ENCODE measurements at places on chromosomes 16 and 17.
A peak's percentile ranks its signal among the peaks of the same experiment; 100 is the strongest.

GRCh38 chr16:59848296-59848695 is 1114.2 kb upstream of the GOT2 start:
- DNase-seq = no peak

DNA sequence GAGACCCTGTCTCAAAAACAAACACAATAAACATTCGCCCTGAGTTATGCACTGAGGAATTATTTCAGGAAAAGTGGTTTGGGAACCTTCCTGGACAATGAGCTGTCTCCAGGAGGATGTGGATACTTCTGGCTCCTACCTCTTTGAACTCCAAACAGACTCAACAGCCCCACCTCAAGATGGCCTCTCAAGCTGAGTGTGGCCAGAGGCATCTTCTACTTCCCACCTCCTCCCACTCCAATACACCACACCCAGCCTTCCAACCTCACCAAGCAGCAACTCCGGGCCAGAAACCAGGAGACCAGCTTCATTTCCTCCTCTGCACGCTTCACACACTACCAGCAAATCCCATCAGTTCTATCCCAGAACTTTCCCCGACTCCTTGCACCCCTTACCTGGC is 11.6 kb downstream of the HBQ1 start:
- no peak for DNase-seq

- peak; percentile 7 for DNase-seq
Observed at GRCh38 chr17:32909787-32910369, 18.1 kb upstream of the TMEM98 start.

DNA sequence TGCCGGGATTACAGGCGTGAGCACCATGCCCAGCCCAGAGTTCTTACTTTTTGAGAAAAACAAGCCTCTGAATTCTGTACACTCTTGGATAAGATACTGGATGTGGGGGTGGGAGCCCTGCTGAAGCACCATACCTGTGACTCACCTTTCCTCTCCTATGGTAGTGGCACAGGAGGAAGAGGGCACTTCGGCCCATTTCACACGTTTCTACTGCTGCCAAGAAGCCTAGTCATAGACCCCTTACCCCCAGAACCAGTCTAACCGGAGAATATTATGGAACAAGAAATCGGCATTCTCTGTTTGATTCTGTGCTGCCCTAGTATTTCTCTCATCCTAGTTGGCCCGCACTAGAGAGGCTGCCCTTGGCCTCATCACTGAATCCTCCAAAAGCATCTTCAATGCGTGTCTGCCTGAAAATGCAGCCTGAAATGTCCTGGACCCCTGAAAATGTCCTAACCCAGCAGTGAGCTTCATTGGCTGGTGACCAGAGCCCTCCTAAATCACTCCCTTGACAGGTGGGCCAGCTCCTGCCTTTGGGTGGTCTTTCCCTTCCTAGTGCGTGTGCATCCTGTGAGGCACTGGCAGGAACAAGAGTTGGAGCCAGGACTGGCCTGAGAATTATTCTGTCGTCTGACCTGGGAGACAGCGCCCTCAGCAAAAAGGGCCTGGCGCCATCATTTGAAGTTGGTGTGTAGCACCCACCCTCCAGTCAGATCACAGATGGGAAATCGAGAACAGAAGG is 37.9 kb downstream of the NDEL1 start:
- no peak for DNase-seq

- no peak for DNase-seq
Observed at GRCh38 chr16:16917191-16917785, 538.3 kb downstream of the NPIPA7 start.
